ENCODE measurements at places on chromosomes 7 and 10.

DNA sequence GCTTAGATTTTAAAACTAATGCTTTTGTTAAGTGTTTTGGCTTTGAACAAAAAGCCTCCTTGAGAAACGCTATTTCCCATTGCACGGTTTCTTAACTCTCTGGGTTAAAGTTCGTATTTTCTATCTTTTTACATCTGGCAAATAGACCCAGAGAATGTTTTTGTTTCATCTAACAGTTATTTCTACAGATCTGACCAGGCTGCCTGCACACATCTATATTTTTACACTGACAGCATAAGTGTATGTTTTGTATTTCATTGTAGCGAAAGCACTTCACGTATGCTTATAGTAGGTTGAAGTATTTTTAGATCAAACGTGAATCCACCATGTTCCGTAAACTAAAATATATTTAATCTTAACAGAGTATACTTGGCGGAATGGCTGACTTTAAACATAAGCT, 477.3 kb downstream of the SDK1 start:
- H3K36me3 ChIP-seq, result no peaks in the 10 kb centered on the region
- H3K27me3 ChIP-seq, result no peaks in the 10 kb centered on the region

DNA sequence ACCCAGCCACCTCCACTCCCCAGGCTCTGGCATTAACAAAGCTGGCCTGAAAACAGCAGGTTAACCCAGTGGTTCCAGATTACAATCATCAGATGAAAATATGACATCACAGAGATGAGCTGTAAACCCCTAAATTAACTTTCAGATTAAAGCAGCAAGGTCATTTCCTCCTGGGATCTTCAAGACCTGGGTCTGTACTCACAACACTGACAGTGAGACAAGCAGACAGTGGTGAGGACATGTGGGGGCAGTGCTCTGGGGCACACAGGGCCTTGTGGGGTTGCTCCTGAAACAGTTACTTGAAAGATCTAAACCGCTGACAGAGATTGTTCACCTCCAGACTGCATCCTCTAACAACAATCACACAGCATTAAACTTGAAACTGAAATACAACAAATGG, 134.1 kb downstream of the ZNF438 start:
- no peak overlapping the region for H3K4me3 ChIP-seq
- H3K36me3 ChIP-seq, result peaks cover 3% of the 10 kb centered on the region
- H3K27ac ChIP-seq, result no peak overlapping the region
- DNase-seq, result no peak

GRCh38 chr10:13086056-13086455, 13.9 kb upstream of the OPTN start:
- H3K4me1 ChIP-seq, result no peaks in the 10 kb centered on the region
- no peaks in the 10 kb centered on the region for H3K27me3 ChIP-seq
- no peak overlapping the region for H3K4me3 ChIP-seq
- no peak overlapping the region for H3K27ac ChIP-seq

- no peak overlapping the region for H3K27ac ChIP-seq
- no peak overlapping the region for H3K4me3 ChIP-seq
- H3K27me3 ChIP-seq, result peaks cover 77% of the 10 kb centered on the region
Observed at GRCh38 chr10:8063128-8063908, 8.8 kb downstream of the GATA3 start.

GRCh38 chr7:24851786-24852185, 94.5 kb upstream of the GSDME start:
- no peaks in the 10 kb centered on the region for H3K27me3 ChIP-seq
- no peak overlapping the region for H3K4me3 ChIP-seq
- no peak overlapping the region for H3K27ac ChIP-seq
- no peaks in the 10 kb centered on the region for H3K36me3 ChIP-seq
- no peaks in the 10 kb centered on the region for H3K4me1 ChIP-seq

DNA sequence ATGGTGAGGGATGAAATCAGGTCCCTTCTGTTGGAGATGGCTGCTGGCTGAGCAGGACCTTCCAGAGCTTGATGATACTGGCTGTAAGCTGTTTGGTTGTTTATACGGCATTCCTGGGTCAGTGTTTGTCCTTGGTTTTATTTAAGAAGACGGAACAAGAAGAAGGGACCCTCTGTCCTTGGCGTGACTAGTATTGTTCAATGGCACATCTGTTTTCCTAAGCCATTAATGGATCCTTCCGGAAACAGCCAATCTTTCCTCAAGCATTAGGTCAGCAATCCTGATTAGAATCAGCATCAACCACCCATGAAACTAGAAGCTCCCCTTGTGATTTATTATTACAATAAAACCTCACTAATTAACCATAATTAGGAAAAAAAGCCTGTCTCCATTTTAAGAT, 128.7 kb upstream of the KIAA1217 start:
- H3K4me3 ChIP-seq, result no peak overlapping the region
- no peaks in the 10 kb centered on the region for H3K27me3 ChIP-seq
- DNase-seq, result no peak

- peak; percentile 64 for DNase-seq
- no peaks in the 10 kb centered on the region for H3K4me1 ChIP-seq
- no peak overlapping the region for H3K4me3 ChIP-seq
- no peaks in the 10 kb centered on the region for H3K36me3 ChIP-seq
Observed at GRCh38 chr7:93228302-93228701, 2.0 kb upstream of the HEPACAM2 start.

DNA sequence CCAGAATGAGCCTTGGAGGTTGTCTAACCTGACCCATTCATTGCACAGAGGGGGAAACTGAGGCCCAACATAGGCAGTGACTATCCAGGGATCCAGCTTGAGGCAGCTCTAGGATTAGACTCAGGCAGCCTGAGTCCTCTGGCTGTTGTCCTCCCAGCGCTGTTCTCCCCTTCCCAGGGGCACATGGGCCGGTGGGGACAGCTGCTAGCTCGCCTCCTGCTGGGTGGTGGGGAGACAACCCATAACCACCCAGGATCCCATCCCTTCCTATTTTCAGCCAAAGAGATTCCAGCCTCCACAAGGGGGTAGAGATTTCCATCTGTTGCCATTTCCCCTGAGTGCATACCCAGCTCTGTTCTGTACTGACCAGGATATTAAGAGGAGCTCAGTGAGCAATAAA, 145.1 kb upstream of the GPR26 start:
- H3K4me3 ChIP-seq, result no peak overlapping the region
- no peak overlapping the region for H3K27ac ChIP-seq
- no peaks in the 10 kb centered on the region for H3K27me3 ChIP-seq
- DNase-seq, result no peak
- peaks cover 15% of the 10 kb centered on the region for H3K4me1 ChIP-seq

DNA sequence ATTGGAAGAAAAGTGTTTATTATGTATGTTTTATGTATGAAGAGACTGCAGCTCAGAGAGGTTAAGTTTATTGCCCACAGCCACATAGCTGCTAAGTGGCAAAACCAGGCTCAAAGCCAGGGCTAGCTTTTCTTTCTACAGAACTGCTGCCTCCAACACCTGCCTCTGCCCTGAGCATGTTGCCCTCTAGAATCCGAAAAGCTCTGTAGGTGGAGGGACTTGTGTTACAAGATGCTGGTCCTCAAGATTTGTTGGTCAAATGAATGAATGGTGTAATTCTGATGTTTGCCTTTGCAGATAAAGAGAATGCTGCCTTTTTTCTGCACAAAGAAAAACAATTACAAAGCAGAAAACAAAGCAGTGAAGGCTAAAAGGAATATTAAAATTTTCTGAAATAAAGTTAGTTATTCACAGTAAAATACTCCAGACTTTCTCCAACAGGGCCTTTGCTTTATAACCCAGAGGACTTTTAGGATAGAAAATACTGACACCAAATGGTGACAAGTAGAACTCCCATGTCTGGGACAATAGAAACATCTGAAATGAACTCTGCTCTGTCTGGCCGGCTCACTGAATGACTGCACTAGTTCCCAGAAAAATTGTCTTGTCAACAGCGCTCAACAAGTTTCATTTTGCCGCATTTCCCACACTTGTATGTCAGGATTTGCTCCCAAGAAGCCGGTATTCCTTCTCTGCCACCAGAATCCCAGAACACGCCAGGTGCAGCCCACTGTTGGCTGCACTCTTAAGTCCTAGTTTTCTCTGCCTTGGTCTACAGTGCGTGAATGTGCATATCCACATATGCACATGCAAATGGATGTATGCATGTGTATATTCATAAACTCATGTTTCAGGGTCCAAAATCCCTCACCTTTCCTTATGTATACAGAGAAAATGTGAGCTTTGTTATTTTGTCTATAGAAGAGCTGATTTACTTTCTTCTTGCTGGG, 11.0 kb upstream of the DNTT start:
- H3K36me3 ChIP-seq, result no peaks in the 10 kb centered on the region
- H3K4me1 ChIP-seq, result no peaks in the 10 kb centered on the region
- H3K27me3 ChIP-seq, result no peaks in the 10 kb centered on the region

- no peaks in the 10 kb centered on the region for H3K27me3 ChIP-seq
- no peak for DNase-seq
- H3K4me3 ChIP-seq, result no peak overlapping the region
Observed at GRCh38 chr10:99930731-99931550, 78.8 kb downstream of the DNMBP start.

GRCh38 chr7:13072014-13072413, 384.6 kb downstream of the ARL4A start:
- H3K4me3 ChIP-seq, result no peak overlapping the region
- peak overlapping the region; percentile 1 for H3K27ac ChIP-seq
- no peaks in the 10 kb centered on the region for H3K27me3 ChIP-seq

- H3K27ac ChIP-seq, result no peak overlapping the region
- no peaks in the 10 kb centered on the region for H3K36me3 ChIP-seq
- DNase-seq, result peak; percentile 34
- H3K4me1 ChIP-seq, result peaks cover 3% of the 10 kb centered on the region
- no peaks in the 10 kb centered on the region for H3K27me3 ChIP-seq
- H3K4me3 ChIP-seq, result no peak overlapping the region
Observed at GRCh38 chr10:49508654-49509053, 30.3 kb downstream of the ERCC6 start.

GRCh38 chr7:114217026-114217806, 197.4 kb upstream of the FOXP2 start:
- H3K4me1 ChIP-seq, result no peaks in the 10 kb centered on the region
- no peak for DNase-seq
- no peaks in the 10 kb centered on the region for H3K36me3 ChIP-seq
- H3K27ac ChIP-seq, result no peak overlapping the region
- H3K4me3 ChIP-seq, result no peak overlapping the region

- H3K4me3 ChIP-seq, result no peak overlapping the region
- DNase-seq, result no peak
- no peak overlapping the region for H3K27ac ChIP-seq
Observed at GRCh38 chr7:89549768-89550167, 604.5 kb upstream of the STEAP1 start.

- H3K27me3 ChIP-seq, result peaks cover 3% of the 10 kb centered on the region
- no peak overlapping the region for H3K27ac ChIP-seq
- DNase-seq, result no peak
- no peaks in the 10 kb centered on the region for H3K36me3 ChIP-seq
Observed at GRCh38 chr10:75722609-75723008, 291.2 kb downstream of the LRMDA start.

DNA sequence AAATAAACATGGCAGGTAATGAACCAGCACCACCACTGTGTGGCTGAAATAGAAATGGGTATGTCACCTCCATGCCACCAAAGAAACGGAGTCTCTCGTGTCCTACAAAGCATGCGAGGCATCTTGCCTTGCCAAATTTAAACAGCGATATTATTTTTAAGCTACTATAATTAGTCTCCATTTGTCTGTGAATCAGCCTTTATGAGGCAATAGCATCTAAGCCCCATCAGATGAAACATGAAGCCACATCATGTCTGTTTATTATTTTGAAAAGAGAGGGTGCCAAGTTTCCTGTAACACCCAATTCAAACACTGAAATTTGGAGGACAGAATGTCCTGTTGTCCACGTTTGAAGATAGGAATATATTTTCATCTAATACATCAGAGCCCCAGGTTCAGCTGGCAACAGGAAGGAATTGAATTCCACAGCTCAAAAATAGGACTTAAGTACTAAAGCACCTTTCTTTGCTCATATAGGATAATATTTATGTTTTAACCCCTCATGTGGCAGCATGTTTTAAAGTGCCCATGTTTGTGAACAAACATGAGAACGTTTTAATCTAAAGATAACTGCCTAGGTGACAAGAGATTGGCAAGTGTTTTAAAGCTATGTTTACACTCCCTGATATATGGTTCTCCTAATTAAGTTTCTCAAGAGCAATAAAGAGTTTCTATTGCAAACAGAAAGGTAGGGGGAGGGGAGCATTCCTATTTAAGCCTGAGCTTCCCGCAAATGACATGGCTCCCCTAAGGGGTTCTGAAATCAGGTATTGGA, 86.8 kb downstream of the SORBS1 start:
- peak overlapping the region; percentile 36 for H3K27ac ChIP-seq
- H3K27me3 ChIP-seq, result no peaks in the 10 kb centered on the region
- no peak for DNase-seq

DNA sequence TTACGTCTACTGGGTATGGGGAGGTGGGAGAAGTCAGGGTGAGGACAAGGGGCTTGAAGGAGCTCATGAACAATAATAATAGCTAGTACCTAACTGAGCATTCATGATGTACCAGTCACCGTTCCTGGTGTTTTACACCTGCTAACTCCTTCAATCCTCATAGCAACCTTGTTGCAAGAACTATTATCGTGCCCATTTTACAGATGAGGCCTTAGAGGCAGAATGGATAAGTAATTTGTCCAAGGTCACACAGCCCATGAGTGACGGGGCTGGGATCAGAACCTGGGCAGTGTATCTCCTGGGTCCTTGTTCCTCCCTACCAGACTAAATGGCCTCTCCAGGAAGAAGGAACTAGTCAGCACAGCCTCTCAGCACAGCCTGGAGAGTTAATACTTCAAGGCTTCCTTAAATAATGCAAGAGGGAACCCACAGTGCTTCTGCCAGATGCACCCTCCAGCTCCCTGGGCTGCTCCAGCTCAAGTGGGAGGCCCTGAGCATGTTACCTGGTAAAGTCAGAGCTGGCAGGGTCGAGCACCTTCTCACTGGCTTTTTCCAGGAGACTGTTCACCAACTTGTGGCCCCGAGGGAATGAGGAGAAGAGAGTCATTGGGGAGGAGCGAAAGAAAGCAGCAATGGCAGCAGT, 28.8 kb downstream of the RRP12 start:
- H3K36me3 ChIP-seq, result peaks cover 76% of the 10 kb centered on the region
- H3K27ac ChIP-seq, result no peak overlapping the region
- no peak overlapping the region for H3K4me3 ChIP-seq
- H3K4me1 ChIP-seq, result no peaks in the 10 kb centered on the region
- no peaks in the 10 kb centered on the region for H3K27me3 ChIP-seq

- peaks cover 3% of the 10 kb centered on the region for H3K4me1 ChIP-seq
- no peak overlapping the region for H3K4me3 ChIP-seq
- no peaks in the 10 kb centered on the region for H3K27me3 ChIP-seq
Observed at GRCh38 chr10:31912289-31912688, 16.3 kb downstream of the ARHGAP12 start.
